Aortic smooth muscle cell (primary cell): ENCODE measurements at places on chromosomes 11 and 22. TPM values are rescaled to one million over a fixed set of nuclear protein-coding genes. Genes with fewer than 3 reads are reported as not detected.

CALCB gene
- not detected in 2 replicates for total RNA-seq

P4HA3 gene
- 3.6 and 10.6 TPM in 2 replicates for total RNA-seq

CRYBB3 gene
- total RNA-seq, result not detected in 2 replicates

MUC2 gene
- total RNA-seq, result not detected in 2 replicates

CCDC81 gene
- 0.26 and 0.87 TPM in 2 replicates for total RNA-seq

RIBC2 gene
- 1.2 and 1.5 TPM in 2 replicates for total RNA-seq

MMP12 gene
- not detected in 2 replicates for total RNA-seq

PLXNB2 gene
- 145 and 159 TPM in 2 replicates for total RNA-seq

MMP1 gene
- total RNA-seq, result 1,928 and 6,091 TPM in 2 replicates

UCP3 gene
- total RNA-seq, result 0.26 and 0.44 TPM in 2 replicates

MARK2 gene
- total RNA-seq, result 6.6 and 8.0 TPM in 2 replicates

MS4A2 gene
- total RNA-seq, result not detected in 2 replicates

FOLH1 gene
- total RNA-seq, result 0.13 and 0.62 TPM in 2 replicates

OR8A1 gene
- not detected in 2 replicates for total RNA-seq

VPREB1 gene
- not detected in 2 replicates for total RNA-seq

PLCB3 gene
- 53.6 and 68.6 TPM in 2 replicates for total RNA-seq

POU2AF2 gene
- not detected in 2 replicates for total RNA-seq

SIDT2 gene
- 30.4 and 40.5 TPM in 2 replicates for total RNA-seq

SLC22A9 gene
- total RNA-seq, result not detected in 2 replicates

PIK3IP1 gene
- 28.9 and 52.6 TPM in 2 replicates for total RNA-seq

OR52J3 gene
- total RNA-seq, result not detected in 2 replicates

TMPRSS5 gene
- total RNA-seq, result under 0.01 and 0.31 TPM in 2 replicates

CNGA4 gene
- total RNA-seq, result 0.06 TPM in 1 of 2 replicates, not detected in the other

OR2D2 gene
- total RNA-seq, result 0.13 and 0.44 TPM in 2 replicates

LYVE1 gene
- 3.3 and 3.8 TPM in 2 replicates for total RNA-seq

OR52H1 gene
- 0.66 and 0.87 TPM in 2 replicates for total RNA-seq

FAU gene
- total RNA-seq, result 379 and 456 TPM in 2 replicates

OR52E8 gene
- total RNA-seq, result not detected in 2 replicates

OR52A1 gene
- not detected in 2 replicates for total RNA-seq

OR51I1 gene
- total RNA-seq, result 0.06 TPM in 1 of 2 replicates, not detected in the other

MGAT3 gene
- total RNA-seq, result 0.06 and 0.40 TPM in 2 replicates

UPB1 gene
- total RNA-seq, result 0.12 and 0.13 TPM in 2 replicates

SYT12 gene
- 0.25 and 1.6 TPM in 2 replicates for total RNA-seq
